ENCODE measurements at places on chromosomes 2 and 18.

DNA sequence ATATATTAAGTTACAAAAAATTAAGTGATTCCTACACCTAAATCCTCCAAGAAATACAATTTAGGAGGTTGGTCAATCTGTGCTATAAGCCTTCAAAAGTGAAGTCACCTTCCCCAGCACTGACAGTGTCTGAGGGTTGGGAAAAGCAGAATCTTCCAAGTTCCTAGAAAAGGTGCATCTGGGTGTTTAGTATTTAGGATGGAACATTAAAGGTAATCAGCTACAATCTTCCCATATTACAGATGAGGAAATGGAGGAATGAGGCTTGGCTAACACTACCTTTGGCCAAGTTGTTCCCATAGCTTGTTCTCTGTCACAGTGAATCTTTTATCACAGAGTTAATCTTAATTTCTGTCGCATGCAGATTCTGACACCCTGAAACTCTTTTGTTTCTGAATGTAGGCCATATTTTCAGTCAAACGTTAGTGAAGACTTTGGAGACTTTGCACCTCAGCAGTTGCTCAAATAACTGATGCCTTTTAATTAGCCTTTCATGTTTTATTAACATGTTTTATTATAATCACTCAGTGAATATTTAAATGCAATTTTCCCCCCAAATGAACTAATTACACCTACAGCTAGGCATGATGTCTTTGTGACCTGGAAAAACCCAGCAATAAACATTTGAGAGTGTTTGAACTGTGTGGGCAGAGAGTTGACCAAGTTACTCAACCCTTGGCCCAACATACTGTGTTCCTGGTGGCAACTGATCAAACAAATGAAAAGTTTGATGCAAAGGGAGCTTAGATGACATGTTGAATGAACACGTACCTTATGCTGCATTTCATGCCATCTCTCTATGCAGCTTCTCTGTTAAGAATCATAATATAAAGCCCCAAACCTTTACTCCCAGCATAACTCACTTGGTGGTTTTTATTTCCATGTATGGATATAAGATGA lies 17.6 kb downstream of the FN1 start:
- DNase-seq, result no peak

DNA sequence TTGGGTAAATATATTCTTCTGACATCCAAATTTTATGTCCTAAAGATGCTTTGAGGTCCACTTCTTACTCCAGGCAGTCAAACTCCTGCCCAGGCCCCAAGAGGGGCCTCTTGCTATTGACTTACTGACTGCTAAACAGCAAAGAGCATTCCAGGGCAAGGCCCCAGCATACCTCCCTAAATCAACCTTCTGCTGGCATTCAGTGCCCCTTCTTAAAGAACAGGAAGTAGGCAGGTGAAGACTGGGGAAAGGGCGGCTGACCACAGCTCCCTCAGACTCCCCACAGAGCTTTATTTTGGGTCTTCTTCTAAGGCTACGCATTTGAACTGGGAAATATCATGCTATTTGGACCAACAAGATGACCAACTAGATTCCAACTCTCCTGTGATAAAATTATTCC lies 68.9 kb downstream of the USP40 start:
- no peak for DNase-seq

DNA sequence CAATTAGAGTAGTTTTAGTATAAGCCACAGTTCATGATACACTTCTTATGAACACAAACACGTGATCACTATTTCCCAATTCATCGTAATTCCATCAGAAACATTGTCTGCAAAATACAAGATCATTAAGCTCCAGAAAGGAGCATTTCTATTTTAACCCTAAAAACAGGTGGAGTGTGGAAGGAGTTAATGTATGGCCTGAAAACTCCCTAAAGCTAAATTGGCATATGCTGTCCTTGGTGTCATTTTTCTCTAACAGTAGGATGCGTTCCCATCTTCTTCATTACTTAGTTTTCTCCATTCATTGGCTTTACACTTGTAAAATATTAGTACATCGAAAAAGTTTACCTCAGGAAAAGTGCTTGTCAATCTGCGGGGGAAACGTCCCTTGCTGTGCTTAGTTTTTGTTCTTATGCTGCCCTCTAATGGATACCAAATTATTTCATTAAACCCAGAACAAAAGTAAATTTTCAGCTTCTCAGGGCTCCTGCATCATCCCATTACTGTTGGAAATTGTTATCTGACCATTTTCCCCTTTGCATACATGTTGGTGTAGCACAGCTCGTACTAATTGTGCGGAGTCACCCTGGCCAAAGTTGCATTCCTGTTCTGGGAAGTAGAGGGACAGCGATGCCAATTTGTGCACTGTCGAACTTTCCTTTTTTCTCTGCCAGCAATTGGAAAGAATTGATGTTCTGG lies 153.4 kb downstream of the GPD2 start:
- peak; percentile 59 for DNase-seq

GRCh38 chr2:32756074-32756727 lies 128.4 kb downstream of the TTC27 start:
- DNase-seq, result peak; percentile 40

DNA sequence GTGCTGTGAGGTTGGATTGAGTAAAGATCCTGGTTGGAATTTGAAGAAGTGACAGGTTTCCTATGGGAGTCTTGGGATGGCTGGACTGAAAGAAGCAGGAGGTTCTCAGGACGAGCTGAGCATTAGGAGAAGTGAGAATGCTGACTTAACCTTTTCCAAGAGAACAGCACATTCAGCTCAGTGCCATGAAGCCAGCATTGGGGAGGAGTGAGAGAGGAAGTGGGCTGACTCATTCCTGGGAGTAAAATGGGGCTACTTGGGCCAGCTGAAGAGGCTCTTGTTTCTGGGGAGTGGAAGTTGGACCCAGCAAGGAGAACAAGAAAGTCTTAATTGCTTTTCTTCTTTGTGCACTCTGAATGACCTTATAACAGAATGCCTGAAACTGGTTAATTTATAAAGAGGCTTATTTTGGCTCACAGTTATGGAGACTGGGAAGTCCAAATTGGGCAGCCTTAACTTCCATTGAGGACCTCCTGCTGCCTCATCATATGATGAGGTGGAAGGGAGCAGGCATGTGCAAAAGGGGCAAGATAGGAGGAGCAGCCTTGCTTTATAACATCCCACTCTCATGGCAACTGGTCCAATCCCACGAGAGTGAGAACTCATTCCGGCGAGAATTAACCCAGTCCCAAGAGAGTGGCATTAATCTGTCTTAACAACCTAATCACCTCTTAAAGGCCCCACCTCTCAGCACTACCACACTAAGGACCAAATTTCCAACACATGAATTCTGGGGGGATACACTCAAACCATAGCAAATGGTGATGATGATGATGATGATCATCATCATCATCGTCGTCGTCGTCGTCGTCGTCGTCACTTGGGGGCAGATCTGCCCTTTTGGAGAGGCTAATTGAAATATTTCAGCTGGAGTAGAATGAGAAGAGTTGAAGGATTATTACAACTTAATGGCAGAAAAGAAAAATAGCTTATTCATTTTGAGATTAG lies 26.1 kb downstream of the DGUOK start:
- DNase-seq, result no peak

- no peak for DNase-seq
Observed at GRCh38 chr2:234259440-234259839, 208.9 kb downstream of the SPP2 start.

DNA sequence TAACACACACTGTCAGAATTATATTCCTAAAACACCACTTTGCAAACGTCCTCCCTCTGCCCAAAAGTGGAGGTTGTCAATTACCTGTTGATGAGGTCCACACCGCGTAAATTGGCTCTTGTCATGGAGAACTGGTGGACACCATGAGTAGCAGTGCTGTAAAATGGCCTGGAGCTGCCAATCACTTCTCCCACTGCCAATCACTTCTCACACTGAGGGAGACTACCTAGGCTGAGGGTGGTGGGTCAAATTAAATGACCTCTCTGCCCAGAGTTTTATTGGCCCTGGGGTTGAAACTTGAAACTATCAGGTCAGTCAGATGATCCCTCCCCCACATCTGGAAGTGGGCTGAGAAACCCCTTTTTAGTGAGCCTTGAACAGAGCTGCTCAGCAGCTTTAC lies 89.6 kb downstream of the SOWAHC start:
- no peak for DNase-seq
